ENCODE measurements at places on chromosomes 13 and 19.
A peak's percentile ranks its signal among the peaks of the same experiment; 100 is the strongest.

DNA sequence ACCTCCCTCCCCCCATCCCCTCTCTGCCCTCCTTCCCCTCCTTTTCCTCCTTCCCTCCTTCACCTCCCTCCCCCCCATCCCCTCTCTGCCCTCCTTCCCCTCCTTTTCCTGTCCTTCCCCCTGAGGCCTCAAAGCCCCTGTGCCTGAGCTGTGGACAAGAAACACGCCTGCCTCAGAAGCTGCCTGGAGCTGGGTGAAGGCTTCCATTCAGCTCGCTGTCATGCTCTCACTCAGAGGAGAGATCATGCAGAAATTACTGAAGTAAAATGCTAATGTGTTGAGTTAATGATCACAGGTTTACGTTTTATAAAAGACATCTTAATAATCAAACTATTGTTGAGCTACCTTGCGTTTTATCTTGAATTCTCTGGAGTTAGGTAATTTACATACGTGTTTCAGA is 114.5 kb downstream of the ATP11A start:
- no peak for DNase-seq

DNA sequence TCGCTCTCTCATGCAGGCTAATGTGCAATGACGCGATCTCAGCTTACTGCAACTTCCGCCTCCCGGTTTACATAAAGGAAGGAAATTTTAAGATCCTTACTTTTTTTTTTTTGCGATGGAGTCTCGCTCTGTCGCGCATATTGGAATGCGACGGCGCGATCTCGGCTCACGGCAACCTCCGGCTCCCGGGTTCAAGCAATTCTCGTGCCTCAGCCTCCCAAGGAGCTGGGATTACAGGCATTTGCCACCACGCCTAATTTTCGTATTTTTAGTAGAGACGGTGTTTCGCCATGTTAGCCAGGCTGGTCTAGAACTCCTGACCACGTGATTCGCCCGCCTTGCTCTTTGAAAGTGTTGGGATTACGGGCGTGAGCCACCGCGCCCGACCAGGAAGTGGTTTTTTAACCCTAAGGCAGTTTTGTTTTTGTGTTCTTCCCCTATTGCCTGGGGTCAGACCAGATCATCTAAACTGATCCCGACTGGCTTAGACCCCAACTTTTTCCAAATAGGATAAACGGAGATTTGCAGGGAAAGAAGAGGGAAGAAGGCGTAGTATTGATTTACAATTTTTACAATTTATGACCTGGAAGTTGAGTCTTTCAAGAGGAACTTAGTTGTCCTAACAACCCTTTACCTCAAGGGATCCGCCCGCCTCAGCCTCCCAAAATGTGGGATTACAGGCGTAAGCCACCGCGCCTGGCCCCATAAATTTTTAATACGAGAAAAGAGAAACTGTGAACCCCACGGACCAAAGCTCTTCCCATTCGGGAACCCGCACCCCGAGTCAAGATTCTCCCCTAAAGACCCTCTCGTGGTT is 142.0 kb downstream of the ZNF737 start:
- DNase-seq = peak; percentile 6

DNA sequence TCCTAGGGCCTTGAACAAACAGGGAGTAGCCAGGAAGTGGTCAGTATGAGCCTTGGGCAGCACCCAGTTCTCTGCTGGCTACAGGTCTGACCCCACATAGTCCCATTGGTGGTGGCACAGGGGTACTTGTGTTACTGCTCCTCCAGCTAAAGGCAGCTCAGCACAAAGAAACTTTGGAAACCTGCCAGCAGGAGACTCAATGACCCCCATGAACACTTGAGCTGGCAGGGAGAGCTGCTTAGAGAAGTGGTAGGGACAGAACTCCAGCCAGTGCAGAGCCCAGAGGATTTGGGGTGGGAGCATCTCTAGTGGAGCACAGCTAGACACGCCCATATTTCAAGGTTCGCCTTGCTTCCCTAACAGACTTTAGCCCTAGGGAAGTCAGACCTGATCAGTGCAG is 10.4 kb upstream of the ZNF586 start:
- DNase-seq = no peak

DNA sequence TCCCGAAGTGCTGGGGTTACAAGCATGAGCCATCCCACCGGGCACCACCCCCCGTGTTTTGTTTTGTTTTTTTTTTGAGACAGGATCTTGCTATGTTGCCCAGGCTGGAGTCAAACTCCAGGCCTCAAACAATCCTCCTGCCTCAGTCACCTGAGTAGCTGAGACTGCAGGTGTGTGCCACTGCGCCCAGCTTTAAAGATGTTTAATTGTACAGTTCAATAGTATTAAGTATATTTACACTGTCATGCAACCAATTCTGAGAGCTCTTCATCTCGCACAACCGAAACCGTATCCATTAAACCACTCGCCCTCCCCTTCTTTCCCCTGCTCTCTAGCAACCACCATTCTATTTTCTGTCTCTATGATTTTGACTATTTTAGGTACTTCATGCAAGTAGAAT is 15.6 kb downstream of the NUCB1 start:
- no peak for DNase-seq

- DNase-seq = no peak
These were observed 2.1 kb upstream of the B9D2 start for GRCh38 chr19:41366089-41366488.

DNA sequence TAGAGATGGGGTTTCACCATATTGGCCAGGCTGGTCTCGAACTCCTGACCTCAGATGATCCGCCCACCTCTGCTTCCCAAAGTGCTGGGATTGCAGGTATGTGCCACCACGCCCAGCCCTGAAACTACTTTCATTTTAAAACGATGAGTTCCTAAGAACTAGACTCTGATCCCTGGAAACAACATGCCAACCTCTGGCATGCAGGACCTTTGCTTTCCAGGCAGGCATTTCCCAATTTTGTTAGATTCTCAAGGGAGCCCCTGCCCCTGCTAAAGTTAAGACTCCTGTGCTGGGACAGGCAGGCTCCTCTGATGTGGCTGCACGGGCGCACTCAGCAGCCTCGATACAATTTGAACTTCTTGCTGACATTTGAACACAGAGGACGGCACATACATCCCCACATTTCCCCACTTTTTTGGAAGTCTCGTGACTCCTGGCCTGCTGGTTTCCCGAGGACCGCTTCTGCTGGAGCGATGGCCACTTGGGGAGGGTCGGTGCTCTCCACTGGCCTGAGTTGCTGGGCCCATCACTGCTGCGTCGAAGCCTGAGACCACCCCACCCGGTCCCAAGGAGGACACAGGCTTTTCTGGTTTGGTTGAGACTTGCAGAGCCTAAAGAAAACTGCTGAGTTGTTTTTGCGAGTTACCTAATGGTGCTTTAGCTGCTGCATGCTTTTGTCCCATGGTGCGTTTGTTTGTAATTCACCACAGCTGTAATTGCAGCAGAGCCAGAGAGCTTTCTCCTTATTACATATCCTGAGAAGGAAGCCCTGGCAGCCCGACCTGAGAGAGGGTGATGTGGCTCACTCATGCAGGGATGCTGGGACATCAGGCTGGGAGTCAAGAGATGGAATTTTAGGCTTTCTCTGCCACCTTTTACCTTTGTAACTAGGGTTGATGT is 8.2 kb downstream of the ATP11A start:
- DNase-seq = no peak

- no peak for DNase-seq
These were observed 4.7 kb downstream of the DCAF15 start for GRCh38 chr19:13957051-13957450.

GRCh38 chr13:109794095-109794494 is 7.7 kb upstream of the IRS2 start:
- DNase-seq = no peak

- DNase-seq = no peak
These were observed 3.7 kb upstream of the MTRF1 start for GRCh38 chr13:41267106-41267505.

- DNase-seq = no peak
These were observed 1600.2 kb downstream of the PCDH9 start for GRCh38 chr13:65629926-65630325.

DNA sequence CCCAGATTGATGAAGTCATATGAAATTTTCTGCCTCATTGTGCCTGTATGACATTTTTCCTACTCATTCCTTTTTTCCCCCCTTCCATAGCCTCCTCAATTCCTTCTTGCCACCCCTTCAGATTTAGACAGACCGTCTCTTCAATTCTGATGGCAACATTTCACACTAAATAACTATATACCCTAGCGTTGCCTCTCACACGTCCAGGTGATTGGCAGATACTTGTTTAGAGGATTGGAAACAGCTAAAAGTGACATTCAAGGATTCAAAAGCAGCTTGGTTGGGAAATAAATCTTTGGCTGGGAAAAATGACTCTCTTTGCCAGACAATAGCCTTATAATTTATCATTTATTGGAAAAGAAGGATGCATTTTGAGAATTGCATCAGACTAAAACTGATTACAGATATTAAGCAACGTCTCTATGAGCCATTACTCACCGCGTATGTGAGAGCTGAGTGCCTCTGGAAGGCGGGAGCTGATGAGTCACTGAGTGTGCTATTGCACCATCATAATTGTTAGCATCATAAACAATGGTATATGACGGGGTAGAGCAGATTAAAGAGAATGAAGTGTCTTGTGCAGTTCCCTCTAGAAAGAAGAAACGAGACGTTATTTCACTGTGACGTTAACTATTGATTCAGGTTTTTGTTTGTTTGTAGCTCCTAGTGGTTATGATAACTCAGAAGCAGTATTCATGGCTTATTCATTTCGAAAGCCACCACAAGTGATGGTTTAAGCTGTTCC is 61.1 kb upstream of the FAM216B start:
- peak; percentile 6 for DNase-seq

- no peak for DNase-seq
These were observed 24.7 kb upstream of the GPR183 start for GRCh38 chr13:99331881-99332293.

- DNase-seq = no peak
These were observed 21.2 kb upstream of the CEACAM6 start for GRCh38 chr19:41734156-41734555.

- DNase-seq = no peak
These were observed 204.4 kb downstream of the LACC1 start for GRCh38 chr13:44084146-44084545.

DNA sequence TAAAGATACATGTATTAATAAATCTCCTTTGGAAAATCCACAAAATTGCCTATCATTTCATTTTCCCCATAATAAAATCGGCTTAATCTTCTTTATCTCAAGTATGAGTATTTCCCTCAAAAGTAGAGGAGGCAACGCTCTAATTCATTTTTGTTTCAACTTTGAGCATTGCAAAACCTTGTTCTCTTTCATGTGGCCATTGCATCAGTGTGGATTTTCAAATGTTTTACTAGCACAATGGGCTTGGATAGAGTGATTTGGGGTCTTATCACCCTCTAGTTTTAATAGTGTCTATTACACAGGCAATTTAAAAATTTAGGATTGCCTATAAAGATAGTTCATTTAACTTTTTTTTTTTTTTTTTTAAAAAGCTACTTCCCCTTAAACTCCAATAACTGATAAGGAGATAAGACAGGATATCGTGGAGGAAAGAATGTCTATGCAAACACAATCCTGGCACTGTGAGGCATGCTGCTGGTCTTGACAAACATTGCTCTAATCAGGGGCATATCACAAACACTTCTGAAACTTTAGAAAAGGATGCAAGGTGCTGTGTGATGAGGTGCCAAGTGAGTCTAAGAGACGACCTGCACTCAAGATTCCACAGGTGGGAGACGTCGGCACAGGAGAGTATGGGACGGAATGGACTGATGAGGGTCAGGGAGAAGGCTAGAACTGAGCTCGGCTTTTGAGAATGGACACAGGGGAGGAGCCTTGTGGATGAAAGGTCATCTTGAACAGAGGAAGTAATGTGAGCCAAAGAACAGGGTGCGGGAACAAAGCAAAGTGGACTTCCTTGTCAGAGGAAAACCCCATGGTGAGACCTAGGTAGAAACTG is 199.7 kb downstream of the IRS2 start:
- DNase-seq = no peak

DNA sequence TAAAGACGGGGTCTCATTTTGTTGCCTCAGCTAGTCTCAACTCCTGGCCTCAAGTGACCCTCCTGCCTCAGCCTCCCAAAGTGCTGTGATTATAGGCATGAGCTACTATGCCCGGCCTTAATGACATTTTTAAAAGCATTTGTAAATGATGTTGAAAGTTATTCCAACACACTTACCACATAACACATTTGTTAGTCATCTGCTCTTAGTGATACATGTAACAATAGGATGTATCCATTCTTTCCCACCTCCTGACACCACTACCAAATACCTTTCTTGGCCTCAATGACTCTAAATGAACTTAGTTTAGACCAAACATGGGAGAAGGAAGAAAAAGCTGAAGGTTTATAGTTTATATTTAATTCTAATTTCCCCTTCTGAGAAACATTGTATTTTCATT is 59.8 kb upstream of the MEDAG start:
- no peak for DNase-seq

DNA sequence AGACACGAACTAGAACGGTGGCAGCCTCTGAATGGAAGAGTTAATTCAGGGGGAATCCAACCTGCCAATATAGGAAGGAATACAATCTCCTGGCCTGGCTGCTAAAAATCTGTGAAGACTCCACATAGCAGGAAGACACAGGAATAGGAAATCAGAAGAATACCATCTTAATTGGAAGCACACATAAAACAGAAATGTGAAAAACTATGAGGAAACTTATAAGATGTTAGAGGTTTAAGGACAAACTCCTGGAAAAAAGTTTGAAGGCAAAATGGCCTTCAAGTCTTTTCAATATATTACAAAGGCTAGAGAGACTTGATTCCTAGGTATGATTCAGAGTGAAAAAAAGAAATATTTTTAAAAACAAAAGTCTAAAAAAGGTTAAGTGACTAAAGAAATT is 78.1 kb upstream of the FBXL3 start:
- DNase-seq = no peak

DNA sequence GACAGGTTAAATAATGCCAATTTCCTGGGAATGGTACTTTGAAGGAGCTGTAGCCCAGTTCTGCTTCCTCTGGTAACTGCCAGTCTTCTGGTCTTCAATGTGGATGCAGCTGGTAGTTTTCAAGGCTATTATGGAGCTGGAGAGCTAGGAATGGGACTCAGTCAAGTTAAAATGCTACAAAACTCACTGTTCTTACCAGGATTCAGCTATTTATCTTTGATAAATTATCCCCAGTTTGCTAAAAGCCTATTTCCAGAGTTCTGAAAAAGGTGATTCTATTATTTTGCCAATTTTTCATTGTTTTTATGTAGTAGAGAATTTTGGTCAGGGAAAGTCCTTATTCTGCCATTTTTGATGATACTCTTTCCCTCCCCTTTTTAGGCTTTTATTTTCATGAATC is 40.7 kb downstream of the GARRE1 start:
- no peak for DNase-seq

GRCh38 chr19:50878851-50879250 is 5.6 kb downstream of the KLK2 start:
- no peak for DNase-seq

DNA sequence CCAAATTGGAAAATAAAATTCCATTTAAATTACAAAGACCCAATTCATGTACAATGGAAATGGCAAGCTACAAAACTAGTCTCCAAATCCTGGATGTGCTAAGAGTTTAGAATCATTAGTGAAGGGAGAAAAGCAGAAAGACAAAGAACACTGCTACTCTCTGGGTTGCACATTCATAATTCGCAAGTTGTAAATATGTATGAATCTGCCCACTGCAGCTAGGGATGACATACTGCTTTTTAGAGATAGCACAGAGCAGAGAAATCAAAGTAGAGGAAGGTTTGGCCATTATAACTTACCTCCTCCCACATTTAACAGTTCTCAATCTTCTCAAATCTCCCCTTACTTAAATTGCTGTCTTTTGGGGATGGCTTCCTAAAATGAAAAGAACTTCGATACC is 231.1 kb downstream of the ENOX1 start:
- DNase-seq = no peak

All from stimulated activated CD4-positive, alpha-beta T cell treated with anti-CD3 and anti-CD28 coated beads, Interleukin-4, amount 100 ng/mL, for 48 hours (primary cell).